ENCODE measurements at places on chromosomes 11 and 22.

GRCh38 chr11:12044799-12045198 lies 36.4 kb upstream of the DKK3 start:
- no peak for DNase-seq

- no peak for DNase-seq
These were observed 265.3 kb downstream of the TBC1D22A start for GRCh38 chr22:47027766-47028165.

- DNase-seq: no peak
These were observed 16.4 kb upstream of the SCGB1A1 start for GRCh38 chr11:62402226-62402959.

- DNase-seq: no peak
These were observed 354.6 kb upstream of the DDI1 start for GRCh38 chr11:103681855-103682254.
